ENCODE measurements at places on chromosomes 1 and 21. TPM values are rescaled to one million over a fixed set of nuclear protein-coding genes. Genes with fewer than 3 reads are reported as not detected.
A peak's percentile ranks its signal among the peaks of the same experiment; 100 is the strongest.

DNA sequence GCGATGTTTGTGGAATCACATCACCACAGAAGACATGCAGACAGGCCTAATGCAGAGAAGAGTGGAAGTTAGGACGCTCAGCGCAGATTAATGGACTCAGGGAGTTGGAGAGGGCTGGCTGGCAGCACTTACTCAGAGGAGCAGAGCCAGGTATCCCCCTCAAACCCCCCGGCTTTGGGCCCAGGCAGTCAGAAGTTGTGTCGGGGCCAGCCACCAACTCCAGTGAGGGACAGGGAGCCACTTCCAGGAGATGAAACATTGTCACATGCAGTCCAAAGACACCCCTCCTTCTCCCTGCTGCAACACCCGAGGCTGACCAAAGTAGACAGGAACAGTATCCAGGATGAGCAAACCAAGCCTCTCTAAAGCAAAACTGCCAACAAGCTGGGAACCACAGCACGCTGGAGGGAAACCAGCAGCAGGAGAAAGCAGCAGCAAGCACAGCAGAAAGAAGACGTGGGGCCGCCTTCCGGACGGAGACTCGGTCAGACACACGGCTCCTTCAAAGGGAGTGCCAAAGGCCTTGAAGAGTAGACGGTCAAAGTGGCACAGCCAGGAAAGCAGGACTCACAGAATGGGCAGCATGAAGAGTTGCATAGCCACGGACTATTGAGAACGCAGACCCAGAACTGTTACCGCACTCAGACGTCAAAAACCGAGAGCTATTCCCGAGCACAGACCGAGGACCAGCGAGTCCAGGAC lies 149.3 kb downstream of the PCBP3 start:
- DNase-seq: no peak

DNA sequence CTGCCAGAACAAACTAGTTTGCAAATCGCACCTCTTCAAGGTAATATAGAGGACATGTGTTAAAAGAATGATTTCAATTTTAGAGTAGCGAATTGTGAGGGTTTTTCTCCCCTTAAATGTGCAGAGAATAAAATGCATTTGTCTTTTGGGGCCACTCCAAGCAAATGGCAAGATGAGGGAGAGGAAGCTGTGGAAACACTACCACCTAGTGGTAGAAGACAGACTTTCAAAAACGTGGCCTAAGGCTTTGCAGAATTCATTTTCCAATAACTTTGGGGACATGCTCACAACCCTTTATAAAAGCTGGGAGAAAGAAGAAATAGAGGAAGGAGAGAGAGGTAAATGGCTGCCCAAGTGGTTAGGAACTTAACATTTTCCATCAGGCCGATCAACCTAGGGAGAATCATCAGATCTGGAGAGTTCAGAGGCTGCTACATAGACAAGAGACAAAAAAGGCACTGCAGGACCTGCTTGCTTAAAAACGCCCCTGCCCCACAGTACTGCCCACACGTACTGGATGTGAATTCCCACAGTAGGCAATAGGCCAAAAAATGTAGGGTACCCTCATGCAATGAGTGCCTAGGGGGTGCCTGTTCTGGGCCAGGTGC lies 15.7 kb upstream of the RCAN1 start:
- DNase-seq: no peak

- DNase-seq: peak; percentile 76
Measured at GRCh38 chr1:160801836-160802580, 6.0 kb downstream of the LY9 start.

GRCh38 chr1:47569681-47570470 lies 132.0 kb downstream of the FOXD2 start:
- DNase-seq: no peak

DNA sequence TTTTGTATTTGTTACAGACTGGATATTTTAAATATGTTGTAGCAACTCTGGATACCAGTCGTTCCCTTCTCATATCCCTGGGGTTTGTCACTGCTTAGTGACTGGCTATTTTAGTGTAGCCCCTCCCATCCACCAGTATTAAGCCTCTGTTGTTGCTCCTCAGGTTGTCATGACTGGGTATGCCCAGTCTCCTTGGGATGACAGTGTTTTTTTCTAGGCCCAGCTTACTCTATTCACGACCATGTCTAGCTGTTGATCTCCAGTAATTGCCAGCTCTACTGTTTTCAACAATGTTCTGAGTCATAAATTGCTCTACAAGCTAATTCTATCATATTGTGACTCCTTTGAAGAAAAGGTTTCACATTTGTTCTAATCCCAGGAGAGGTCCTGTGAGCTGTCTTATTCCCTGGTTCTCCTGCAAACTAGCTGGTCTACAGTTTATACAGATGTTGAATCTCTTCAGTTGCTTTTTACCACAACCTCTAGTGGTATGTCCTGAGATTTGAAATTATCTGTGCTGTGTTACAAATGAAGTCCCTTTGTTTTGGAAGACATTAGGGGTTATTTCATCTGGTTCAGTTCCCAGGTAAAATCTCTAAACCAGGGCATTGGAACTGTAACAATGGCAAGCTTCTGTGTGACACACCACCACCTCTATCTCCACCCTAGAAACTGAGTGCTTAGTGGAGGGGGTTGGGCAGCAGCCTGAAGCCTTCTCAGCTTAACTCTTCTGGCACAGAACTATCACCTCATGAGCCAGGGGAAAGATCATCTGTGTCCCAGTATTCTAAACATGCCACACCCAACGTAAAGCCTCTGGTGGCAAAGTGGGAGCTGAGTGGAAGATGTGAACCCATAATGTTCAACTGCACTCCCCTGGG lies 124.6 kb downstream of the TRIM33 start:
- no peak for DNase-seq

GRCh38 chr1:92975551-92976232 lies 14.4 kb upstream of the DIPK1A start:
- no peak for DNase-seq

- DNase-seq: no peak
Measured at GRCh38 chr1:160711602-160712311, at the start of gene CD48. Gene CD48, minus strand, starts transcription at chr1:160711822. Its CDS starts 59 bp downstream, at chr1:160711763.

The RALGPS2 gene
- 11.5 TPM for total RNA-seq

DNA sequence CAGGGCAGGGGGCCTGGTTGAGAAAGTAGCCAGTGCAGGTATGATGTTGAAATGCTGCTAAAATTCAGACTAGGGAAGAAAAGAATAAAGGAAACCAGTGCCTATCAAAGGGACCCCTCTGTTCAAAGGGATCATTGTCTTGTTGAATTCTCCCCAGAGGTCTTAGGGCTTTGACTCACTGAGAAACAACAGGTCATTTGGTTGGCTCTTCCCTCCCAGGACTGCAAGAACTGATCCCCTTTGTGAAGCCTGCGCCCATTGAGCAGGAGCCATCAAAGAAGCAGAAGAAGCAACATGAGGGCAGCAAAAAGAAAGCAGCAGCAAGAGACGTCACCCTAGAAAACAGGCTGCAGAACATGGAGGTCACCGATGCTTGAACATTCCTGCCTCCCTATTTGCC lies 11.8 kb upstream of the CELSR2 start:
- DNase-seq: no peak

DNA sequence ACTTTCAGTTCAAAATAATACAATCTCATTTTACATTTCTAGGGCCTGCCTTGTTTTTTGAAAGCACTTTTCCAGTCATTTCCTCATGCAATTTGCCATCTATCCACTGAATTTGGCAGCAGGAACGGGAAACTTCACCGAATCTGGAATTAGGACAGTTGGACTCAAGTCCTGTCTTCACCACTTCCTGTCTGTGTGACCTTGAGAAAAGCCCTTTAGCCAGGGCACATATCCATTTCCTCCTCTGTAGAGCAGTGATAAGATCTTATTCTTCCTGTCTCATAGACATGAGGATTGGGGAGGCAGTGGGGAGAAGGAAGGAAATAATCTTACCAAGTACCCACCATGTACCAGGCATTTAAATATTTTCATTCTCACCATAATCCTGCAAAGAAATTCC lies 12.0 kb downstream of the VAV3 start:
- no peak for DNase-seq

DNA sequence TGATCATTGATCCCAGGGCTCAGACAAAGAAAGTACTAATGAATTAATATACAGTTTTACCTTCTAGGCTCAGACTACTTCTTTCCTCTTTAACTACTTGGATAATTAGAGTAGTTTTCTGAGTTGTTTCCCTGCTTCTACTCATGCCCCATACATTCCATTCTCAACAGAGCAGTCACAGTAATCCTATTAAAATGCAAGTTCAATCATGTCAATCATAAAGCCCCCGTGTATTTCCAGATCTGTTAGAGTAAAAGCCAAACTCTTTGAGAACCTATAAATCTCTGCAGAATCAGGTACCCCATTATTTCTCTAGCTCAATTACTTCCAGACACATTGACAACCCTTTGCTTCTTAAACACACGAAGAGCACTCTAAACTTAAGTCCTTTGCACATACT lies 242.1 kb upstream of the PRMT6 start:
- DNase-seq: no peak

DNA sequence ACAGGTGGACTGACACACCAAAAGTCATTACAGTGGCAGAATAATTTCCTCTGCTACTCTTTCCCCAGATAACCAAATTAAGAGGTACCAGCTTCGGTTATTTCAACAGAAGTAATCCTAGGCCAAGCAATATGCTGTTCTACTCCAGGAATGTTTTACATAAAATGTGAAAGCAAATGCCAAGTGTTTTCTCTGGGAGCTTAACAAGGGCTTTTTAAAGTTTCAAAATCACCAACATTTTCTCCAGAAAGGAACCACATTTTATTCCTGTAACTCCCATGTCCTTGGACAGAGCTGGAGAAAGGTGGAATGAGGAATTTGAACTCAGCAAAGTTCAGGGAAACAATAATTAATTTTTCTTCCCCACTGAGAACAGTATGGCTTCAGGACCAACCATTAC lies 27.2 kb downstream of the CNN3 start:
- DNase-seq: no peak

- DNase-seq: no peak
Measured at GRCh38 chr21:14120091-14120734, 90.5 kb downstream of the LIPI start.

DNA sequence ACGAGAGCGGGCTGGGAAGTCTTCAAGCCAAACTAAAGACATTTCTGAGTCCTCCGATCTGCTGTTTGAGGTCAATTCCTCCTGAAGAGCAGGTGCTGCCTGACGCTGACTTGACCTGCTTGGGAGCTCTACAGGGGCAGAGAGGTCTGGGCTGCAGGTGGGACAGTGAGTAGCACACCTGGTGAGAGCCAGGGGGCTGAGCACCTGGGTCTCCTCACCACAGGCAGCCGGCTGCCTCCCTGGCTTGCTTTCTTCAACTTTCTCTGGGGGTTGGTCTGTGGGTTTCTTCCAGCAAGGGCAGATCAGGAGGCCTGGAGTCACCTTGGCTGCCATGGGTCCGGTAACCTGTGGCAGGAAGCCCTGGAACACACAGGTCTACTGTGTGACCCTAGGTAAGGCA lies 107.4 kb upstream of the EDN2 start:
- no peak for DNase-seq

DNA sequence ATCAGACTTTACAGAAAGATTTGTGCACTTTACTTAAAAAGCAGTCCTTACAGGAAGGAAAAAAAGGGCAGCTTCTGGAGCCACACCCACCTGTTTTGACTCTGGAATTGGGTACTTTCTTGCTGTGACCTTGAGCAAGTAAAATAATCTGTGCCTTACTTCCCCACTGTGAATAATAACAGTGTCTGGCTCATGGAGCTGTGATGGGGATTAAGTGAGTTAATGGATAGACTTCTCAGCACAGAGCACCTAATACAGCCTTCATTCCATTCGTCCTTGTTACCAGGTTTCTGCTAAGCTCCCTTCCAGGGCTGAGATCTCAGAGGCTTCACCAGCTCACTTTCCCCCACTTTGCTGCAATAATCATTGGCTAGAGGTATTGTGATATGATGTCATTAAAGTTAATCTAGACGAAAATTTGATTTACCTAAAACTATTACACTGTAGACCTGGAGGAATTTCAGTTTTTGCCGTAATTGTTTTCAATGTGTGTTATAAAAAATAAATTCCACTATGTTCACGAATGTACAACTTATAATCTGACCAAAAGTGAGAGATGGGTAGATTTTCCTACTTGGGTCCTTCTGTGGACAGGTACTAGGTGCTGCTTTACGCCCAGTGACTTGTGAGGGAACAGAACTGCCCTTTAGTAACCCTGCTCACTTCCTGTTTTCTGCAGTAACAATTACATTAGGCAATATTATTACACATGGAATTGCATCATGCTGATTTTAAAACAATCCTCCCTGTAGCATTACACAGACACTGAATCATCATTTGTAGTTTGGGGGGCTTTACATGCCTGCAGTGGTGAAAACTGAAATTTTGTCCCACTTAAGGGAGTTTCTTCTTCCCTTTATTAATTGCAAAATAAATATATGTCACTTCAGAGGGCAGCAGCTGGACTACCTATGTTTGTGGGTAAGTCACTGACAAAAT lies 19.7 kb upstream of the ABCG1 start:
- no peak for DNase-seq

The TMEM125 gene
- not detected for total RNA-seq

DNA sequence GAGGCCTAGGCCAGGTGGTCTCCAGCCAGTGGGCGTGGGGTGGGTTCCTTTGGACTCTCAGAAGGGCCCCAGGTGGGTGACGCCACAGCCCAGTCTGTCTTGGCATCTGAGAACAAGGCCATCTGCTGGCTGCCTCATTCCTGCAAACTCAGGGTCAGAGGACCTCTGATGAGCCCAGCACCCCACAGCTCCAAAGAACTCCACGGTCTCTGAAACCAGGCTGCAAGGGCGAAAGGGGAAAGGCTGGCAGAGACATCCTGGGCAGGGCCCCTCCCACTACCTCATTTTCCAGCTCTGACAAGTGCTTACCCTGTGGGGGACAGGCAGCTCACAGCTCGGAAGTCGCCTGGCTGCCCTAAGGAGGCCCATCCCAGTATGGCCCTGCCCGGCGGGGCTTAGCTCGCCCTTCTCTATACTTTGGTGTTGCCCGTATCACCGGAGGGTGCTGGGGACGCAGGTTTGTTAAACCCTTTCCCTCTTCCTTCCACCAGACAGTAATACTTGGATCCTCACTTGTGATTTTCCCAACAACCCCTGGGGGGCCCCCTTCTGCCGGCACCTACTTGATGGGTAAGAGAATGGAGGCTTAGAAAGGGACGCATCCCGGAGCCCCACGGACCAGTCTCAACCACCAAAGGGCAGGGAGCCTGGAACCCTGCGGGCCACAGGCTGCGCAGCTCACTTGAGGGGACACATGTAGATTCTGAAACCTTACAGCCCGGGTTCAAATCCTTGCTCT lies 10.9 kb upstream of the EDN2 start:
- DNase-seq: no peak

- no peak for DNase-seq
Measured at GRCh38 chr1:12397462-12398450, 167.9 kb downstream of the VPS13D start.

GRCh38 chr1:25896266-25896665 lies 10.0 kb downstream of the STMN1 start:
- no peak for DNase-seq

The FCMR gene
- total RNA-seq: not detected

- DNase-seq: no peak
Measured at GRCh38 chr1:185929776-185930175, 195.6 kb downstream of the HMCN1 start.

The C1orf185 gene
- total RNA-seq: not detected

- DNase-seq: peak; percentile 77
Measured at GRCh38 chr1:43304771-43305300, 4.1 kb downstream of the TIE1 start.

The CFHR2 gene
- total RNA-seq: not detected

The KISS1 gene
- total RNA-seq: 0.95 TPM

Measured in chondrocyte (in vitro differentiated cells).